Testis (tissue), 5 donors: ENCODE measurements at places on chromosomes 5 and 9. TPM values are rescaled to one million over a fixed set of nuclear protein-coding genes. Genes with fewer than 3 reads are reported as not detected.
A peak's percentile ranks its signal among the peaks of the same experiment; 100 is the strongest.

DNA sequence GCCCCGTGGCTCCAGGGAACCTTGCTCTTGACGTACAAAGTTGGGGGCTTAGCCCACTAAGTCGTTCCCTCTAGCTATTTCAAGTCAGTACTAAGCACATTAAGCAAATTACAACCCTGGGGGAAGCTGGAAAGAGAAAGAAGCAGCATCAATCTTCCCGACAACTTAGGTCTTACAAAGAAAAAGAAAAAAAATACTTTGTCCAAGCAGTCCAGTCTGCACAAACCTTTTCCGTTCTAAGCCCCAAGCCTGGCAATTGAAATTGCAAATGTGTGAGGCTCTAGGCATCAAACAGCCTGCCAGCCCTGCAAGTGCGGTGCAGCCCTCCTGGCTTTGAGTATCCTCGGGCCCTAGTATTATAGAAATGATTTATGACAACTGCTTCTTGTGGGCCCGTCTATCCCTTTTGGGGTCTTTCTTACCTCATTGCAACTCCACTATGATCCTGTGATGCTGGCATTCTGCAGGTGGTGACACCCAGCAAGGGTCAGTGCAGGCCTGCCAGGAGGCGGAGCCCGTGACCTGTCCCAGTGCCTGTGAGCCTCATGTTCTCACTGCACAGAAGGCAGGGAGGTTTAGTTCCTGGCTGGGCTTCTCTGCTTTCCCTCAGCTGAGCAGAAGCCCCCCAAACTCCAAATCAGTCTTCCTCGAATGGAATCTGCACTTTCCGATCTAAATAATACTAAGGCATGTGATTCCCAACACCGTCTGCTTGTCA lies 232.3 kb upstream of the IRX2 start:
- no peak for DNase-seq

- DNase-seq: no peak
Measured at GRCh38 chr5:109688630-109688969, 1.1 kb upstream of the MAN2A1 start.

GRCh38 chr9:33277484-33277883 lies 12.6 kb downstream of the CHMP5 start:
- DNase-seq: no peak

- DNase-seq: peak; percentile 60
Measured at GRCh38 chr9:132849185-132849706, 28.8 kb downstream of the AK8 start.

- DNase-seq: no peak
Measured at GRCh38 chr5:98463676-98464075, 309.8 kb upstream of the RGMB start.

GRCh38 chr5:31983851-31984250 lies 190.3 kb downstream of the GOLPH3 start:
- DNase-seq: no peak

GRCh38 chr5:113311301-113311700 lies 123.5 kb downstream of the TSSK1B start:
- no peak for DNase-seq

GRCh38 chr9:95819636-95820035 lies 55.9 kb upstream of the ERCC6L2 start:
- no peak for DNase-seq

DNA sequence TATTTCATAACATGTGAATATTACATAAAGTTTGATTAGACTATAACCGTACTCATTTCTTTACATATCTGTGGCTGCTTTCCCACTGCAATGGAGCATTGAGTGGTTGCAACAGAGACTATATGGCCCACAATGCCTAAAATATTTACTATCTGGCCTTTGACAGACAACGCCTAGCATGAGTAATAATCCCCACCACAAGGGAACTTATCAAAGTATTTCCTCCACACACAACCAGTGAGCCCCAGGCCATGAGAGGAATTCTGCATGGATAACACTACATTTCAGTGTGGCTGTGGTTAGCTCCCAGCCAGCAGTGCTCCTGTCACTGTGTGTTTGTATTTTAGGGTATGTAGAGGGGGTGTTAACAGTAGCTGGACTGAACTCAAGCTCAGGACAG lies 54.8 kb downstream of the FAM81B start:
- DNase-seq: no peak

DNA sequence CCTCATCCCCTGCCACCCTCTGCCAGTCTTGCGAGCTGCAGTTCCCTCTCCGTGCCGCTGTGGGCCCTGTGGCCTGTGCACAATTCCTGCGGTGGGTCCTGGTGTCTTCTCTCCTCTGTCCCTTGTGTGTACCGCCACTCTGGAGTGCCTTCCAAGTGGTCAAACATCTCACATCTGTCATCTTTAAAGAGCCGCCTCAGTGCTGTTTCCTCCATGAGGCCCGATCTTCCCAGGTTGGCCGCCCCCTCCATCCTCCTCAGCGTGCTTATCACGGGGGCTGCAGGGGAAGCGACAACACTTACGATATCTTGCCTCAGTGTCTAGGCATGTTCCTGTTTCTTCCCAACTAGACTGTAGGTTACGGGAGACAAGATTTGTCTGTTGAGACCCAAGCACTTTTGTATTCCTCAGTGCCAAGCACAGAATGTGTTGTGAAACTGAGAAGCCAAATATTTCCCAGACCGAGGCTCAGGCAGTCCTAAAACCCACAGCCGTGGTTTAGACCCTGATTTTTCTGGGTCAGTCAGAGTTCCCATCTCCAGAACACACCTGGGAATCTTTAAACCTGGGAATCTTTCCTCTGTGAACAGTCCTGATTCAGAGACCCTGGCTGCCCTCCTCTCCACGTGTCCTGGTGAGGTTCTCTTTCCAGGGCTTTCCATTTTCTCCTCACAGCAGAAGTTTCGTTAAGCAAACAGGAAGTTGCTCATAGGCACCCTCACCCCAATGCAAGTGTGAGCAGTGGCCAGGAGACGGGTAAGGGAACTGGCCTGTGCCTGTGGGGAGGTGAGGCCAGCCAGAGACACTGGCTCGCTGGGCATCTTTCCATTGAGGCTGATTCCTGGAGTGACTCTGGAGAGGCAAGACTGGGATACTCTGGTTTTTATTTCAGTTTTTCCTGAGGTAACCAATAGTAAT lies 28.8 kb downstream of the SLC46A2 start:
- DNase-seq: no peak

DNA sequence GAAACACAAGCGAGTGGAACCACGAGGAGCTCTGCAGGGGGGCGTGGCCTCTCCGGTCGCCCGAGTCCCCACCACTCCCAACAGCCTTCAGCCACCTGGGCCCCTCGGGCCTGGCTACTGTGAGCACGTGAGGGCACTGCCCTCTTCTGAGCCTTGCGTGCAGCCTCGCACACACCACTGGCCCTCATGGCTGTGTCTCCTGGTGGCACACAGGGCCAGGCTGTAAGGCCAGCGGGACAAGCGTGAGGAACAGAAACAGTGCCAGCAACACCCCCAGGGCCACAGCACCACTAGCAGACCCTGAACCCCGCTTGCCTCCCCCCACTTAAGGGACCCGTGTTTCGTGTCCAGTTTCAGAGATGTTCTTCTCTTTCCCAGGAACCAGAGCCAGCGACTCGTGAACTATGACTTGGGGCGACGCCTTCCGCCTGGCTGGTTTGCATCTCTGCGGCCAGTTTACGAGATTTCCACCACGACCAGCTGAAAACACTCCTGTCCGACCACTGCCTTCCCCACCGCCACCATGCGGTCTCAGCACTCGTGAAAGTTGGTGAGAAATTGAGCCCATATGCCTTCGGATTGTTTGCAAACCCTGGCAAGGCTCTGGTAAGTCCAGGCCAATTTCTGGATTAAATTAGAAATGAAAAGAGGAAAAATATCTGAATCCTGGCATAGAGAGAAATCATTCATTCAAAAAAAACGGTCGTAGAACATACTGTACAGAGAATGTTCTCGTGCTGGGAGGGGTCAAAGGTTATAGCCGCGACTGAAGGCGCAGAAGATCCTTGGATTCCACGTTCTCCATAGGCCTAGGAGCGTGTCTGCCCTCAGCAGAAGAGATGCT lies 135.6 kb downstream of the ZNF354C start:
- DNase-seq: peak; percentile 52

- no peak for DNase-seq
Measured at GRCh38 chr9:108783731-108784495, 71.9 kb downstream of the ACTL7B start.

DNA sequence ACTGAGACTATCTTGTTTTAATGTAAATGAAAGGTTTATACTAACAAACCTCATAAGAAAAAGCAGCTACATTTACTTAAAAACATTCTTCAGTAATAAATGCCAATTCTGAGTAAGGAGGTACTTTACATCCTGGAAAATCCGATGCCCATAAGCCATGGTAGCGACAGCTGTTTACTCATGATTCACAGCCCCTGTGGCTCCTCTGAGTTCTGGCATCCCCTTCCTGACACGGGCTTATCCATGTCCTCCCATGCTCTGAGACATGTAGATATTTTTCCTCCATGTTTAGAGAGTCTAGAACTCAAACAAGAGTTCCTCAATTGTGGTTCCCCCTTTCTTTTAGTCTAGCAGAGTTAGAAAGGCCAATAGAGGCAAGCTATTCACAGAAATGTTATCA lies 63.1 kb upstream of the DEPDC1B start:
- DNase-seq: no peak

DNA sequence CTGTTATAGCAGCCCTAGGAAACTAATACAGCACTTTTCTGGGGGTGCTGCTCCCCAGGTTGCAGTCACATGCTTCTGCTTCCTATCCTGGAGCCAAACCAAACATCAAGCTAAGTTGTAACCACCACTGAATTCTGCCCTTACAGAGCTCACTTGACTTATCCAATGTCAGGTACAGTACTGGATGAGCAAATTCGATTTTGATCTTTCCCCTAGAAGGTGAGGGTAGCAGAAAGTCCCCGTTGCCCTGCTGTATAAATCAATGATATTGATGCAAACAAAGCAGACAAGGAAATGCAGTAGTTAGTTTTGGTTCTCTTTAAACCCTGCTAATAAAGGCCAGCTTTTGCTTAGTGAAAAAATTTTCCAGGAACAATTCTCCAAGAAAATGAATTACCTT lies 36.4 kb downstream of the ZCCHC9 start:
- no peak for DNase-seq

GRCh38 chr5:173668910-173669309 lies 52.5 kb upstream of the BOD1 start:
- no peak for DNase-seq

GRCh38 chr5:139611703-139612584 lies 36.2 kb upstream of the CXXC5 start:
- no peak for DNase-seq

DNA sequence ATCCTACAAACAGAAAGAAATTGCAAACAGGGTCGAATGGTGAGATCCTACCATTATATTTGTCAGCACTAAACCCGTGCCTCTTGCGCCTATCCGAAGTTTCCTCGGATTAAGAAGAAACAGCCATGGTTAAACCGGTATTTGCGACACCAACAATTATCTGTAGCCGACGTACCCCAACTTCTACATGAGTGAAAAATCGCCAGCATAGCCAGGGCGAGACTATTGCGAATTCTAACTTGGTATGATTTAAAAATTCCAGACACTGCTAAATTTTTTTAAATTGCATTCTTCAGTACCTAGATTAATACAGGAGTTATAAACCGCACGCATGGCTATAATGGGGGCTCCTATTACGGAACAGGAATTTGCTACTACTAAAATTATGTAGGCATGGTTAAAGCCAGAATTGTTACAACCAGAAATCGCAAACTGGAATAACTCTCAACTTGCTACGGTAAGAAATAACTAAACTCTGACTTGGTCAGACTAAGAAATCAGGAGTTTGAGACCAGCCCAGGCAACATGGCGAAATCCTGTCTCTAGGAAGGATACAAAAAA lies 25.3 kb upstream of the ANXA2R start:
- DNase-seq: no peak

GRCh38 chr9:120767451-120767850 lies 25.8 kb downstream of the FBXW2 start:
- DNase-seq: no peak

- DNase-seq: no peak
Measured at GRCh38 chr5:8239198-8239597, 370.2 kb downstream of the MTRR start.

- DNase-seq: peak; percentile 81
Measured at GRCh38 chr9:112180387-112180881, 5.3 kb upstream of the SUSD1 start.

GRCh38 chr9:70588999-70589398 lies 174.5 kb upstream of the KLF9 start:
- DNase-seq: no peak

- no peak for DNase-seq
Measured at GRCh38 chr5:81719743-81720345, 31.1 kb downstream of the SSBP2 start.

DNA sequence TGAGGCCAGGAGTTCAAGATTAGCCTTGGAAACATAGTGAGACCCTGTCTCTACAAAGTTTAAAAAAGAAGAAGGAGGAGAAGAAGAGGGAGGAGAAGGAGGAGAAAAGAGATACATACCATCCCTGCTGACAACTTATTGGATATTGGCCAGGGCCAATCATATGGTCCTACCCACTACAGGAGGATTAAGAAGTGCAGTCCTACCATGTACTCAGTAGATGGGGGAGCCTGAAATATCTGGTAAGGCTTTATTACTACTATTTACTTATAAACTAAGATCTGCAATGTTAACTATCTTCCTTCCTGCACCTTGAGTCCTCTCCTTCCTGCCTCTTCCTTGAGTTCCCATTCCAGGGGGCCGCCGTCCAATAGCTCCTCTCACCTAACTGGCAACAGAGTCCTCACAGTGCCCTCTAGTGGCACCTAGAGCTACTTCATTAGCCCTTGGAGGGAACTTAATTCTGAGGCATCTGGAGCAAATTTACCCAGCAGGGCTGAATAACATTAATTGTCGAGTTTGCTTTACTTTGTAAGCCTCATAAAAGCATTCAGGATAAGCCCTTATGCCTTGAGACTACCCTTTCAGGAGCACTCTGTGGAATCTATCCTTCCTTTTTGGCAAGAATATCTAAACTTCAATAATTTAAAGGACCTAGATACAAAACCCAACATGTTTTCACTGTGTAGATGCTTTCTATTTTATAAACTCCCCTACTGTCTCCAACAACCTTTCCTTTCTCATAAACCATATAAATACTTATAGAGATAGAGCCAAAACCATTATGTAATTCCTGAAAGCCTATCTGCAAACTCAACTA lies 39.1 kb upstream of the RANBP6 start:
- peak; percentile 87 for DNase-seq

GRCh38 chr5:111514087-111514486 lies 1.8 kb upstream of the STARD4 start:
- no peak for DNase-seq

Gene LTC4S
- 3.7 TPM for total RNA-seq

Gene PSD2
- total RNA-seq: 2.0 TPM

Gene UBTD2
- 51.8 TPM for total RNA-seq

Gene IFNA4
- not detected for total RNA-seq
